ENCODE measurements at places on chromosomes 6 and 20. TPM values are rescaled to one million over a fixed set of nuclear protein-coding genes. Genes with fewer than 3 reads are reported as not detected.

Gene LY86
- total RNA-seq = 10.9 TPM

Gene POM121L2
- not detected for total RNA-seq

Gene REM1
- 1.6 TPM for total RNA-seq

- DNase-seq = no peak
Measured at GRCh38 chr6:47414423-47415167, 63.0 kb upstream of the CD2AP start.

Gene RHAG
- not detected for total RNA-seq

DNA sequence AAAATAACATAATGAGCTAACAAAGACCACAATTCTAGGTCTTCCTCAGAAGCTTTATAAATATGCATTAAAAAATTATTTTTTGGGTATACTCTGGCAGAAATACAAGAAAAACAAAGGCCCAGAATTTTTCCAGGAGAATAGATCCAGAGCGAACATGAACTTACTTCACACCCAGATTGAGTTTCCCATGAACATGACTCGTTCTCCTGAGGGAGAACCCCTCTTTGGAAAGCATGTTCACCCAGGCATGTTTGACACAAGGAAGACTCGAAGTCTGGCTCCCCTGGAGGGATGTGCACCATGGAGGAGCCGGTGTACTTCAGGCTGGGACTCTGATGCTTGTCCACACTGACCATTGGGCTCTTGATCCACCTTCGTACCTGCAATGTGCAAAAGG lies 56.1 kb downstream of the SGK1 start:
- no peak for DNase-seq

Gene GLP1R
- total RNA-seq = not detected

Gene CYP24A1
- total RNA-seq = not detected

DNA sequence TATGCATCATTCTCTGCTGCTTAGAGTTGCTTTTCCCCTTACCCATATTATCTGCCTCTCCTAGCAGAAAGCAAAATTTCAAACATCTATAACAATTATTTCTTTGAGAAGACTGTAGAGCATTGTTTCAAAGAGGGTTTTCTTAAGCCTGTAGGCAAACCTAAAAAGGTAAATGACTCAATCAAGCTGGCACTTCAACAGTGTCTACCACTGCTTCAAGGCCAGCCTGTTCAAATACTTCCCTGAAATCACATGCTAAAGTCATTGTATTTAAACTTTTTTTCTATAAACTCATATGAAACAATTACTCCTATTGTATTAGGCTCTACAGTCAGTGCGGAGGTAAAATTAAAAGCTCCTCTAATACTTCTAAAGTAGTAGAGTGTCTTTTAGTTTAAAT lies 87.1 kb downstream of the OGFRL1 start:
- DNase-seq = no peak

Gene SLC17A9
- 1.6 TPM for total RNA-seq

Gene C2
- 43.9 TPM for total RNA-seq

DNA sequence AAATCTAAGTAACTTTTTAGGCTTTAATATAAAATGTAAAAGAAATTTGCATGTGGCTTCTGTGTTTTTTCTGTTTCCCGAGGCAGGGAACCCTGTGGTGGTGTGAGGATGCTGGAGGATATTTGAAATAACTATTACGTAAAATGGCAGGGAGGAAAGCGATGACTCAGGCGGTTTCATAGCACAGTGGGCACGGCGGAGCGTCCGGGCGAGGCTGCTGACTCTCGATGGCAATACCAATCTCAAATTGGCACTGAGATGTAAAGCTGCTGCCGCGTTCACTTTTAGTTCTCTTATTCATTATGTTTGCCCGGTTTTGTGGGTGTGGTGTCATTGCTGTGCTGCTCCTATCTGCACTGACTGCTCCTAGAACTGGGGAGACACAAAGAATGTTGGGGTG lies 254.3 kb downstream of the THBS2 start:
- no peak for DNase-seq

- DNase-seq = no peak
Measured at GRCh38 chr6:119871520-119871919, 522.0 kb upstream of the MAN1A1 start.

DNA sequence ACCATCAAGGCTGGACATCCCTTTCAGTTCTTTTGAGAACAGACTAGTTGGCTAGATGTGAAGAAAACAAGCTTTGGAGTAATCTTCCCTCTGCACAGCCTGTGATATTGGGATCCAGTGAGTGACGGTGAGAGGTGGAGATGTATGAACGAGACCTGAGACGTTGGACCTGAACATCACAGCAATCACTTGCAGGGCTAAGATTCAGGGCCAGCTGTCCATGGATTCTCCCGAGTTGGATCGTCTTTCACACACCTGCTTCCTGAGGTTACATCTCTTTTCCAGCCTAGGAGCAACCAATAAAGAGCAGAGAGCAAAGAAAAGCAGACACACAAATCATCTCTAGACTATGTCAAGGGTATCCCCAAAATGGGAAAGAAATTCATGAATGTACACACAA lies 30.0 kb upstream of the TMEM14A start:
- DNase-seq = no peak

DNA sequence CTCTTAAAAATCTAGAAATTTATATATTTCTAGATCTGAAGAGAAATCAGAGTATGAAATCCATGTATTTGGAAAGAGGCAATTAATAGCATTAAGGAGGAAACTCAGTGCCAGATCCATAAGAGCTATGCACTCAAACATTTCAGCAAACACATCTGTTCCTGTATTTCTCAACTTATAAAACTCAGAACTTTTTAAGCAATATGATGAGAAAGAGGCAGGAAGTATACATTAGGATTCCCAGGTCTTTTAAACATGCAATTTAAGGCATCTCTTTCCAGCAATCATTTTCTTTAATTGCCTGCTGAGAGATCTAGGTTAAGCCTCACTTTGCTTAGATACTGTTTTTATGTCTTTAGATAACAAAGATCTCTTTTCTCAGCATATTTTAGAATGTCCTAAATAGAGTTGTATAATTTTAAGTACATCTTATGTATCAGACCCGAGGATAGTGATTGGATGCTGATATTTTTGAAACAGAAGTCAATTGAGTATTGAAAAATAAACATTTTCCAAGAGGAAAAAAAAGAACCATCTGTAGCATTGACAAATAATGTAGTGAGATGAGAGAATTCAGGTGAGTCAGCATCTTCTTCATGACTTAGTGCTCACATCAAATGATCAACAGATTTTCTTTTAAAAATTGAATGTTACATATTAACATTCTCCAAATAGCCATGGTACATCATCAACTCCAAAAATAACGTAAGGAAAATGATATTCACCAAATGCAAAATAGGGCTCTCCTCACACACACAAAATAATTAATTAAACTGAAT lies 461.4 kb upstream of the NOX3 start:
- no peak for DNase-seq

- DNase-seq = no peak
Measured at GRCh38 chr20:16189371-16189770, 383.9 kb downstream of the KIF16B start.

Gene MOXD1
- total RNA-seq = 1.3 TPM
